ENCODE measurements at places on chromosomes 13 and 19.
A peak's percentile ranks its signal among the peaks of the same experiment; 100 is the strongest.

- DNase-seq: no peak
These were observed 774.1 kb downstream of the LIG4 start for GRCh38 chr13:107441279-107441678.

DNA sequence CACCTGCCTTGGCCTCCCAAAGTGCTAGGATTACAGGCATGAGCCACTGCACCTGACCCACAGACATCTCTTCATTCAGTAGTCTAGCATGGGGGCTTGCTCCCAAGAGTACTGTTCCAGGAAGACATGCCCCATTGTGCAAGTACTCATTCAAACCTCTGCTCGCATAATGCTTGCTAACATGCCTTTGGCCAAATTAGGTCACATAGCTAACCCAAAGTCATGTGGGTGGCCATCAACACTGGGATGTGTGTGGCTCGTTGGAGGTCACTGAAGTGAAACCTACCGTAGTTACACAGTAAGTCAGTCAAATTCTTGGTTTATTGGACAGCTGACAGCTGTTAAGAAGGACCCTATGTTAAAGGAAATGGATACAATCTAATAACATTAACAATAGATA is 20.3 kb downstream of the RFXAP start:
- no peak for DNase-seq

DNA sequence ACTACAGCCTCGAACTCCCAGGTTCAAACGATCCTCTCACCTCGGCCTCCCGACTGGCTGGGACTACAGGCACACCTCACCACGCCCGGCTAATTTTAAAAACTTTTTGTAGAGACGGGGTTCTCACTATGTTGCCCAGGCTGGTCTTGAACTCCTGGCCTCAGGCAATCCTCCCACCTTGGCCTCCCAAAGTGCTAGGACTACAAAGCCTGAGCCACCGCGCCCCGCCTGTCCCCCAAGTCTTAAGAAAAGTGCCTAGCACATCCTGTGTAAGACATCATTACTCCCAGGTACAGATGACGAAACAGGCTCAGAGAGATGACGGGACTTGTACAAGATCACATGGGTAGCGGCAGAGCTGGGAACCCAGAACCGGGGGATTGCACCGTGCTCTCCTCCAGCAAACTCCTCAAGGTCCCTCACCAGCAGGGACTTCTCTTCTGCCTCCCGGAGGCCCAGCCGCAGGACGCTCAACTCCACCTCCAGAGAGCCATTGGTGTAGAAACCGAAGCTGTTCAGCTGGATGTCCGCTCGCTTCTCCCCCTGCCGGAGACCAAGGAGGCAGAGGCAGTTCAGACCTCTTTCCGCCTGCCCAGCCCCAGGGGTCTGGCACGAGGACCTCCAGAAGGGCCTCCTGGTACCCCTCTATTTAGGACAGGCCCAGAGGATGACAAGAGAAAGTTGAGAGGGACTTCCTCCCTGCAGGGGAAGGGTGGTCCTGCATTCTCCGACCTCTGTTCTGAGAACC is 1.0 kb downstream of the GPR108 start:
- DNase-seq: peak; percentile 70

DNA sequence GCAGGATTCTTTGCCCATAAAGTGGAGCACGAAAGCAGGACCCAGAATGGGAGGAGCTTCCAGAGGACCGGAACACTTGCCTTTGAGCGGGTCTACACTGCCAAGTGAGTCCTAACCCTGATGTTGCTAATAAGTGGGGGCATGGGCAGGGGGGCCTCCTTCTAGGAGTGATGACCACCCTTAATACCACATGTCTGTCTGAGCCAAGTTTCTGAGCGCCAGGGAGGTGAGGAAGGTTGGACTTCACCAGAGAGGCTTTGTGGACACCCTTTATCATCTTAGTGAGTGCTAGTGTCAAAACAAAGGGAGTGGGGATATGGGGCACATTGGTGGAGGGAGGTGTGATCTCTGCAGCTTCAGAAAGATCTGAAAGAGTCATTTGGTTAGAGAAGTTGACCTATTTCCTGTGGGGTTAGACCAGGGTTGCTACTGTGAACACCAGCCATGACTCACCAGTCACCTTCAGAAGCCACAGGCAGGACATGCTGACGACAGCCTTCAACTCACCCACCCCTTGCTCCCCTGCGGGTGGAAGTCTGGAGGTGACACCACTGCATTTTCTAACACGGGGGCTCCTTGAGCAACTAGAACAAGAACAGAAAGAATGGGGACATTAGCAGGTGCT is 8.8 kb downstream of the ALOX5AP start:
- peak; percentile 85 for DNase-seq

- peak; percentile 2 for DNase-seq
These were observed 236.0 kb downstream of the PCDH9 start for GRCh38 chr13:66994097-66994496.

- DNase-seq: no peak
These were observed 33.9 kb upstream of the FAM216B start for GRCh38 chr13:42747399-42747873.

GRCh38 chr13:97659602-97660001 is 225.6 kb downstream of the RAP2A start:
- DNase-seq: no peak

GRCh38 chr13:113357529-113357928 is 6.4 kb downstream of the GRTP1 start:
- DNase-seq: no peak

- no peak for DNase-seq
These were observed 74.8 kb upstream of the XPO4 start for GRCh38 chr13:20977394-20977793.

DNA sequence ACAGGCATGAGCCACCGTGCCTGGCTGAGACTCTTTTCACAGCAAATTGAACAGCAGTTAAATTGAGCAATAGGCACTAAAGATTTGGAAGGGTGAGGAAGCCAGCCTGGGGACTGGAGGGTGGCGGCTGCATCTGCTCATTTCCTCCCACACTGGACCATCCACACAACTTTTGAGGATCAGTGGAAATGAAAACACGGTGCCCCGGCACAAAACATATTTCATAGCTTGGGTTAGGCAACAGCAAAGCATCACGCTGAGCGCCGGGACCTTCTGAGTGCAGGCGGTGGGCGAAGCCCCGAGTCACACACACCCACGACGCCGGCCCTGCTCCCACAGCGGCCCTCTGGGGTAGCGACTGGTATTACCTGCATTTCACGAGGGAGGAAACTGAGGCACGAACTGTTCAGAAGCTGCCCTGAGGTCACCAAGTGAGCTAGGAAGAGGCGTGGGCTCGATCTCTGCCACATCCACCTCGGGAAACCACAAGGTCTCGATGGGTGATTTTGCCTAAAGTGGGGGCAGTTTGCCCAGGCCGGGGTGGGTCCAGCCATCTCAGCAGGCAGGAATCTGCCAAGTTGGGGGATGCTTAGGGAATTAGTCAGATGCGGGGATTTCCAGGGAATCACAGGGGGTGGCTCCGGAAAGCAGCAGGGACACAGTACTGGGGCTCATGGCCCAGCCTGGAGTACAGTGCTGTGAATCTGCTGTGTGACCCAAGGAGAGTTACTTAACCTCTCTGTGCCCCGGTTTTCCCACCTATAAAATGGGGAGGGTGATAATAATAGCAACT is 3.5 kb upstream of the SBNO2 start:
- no peak for DNase-seq

DNA sequence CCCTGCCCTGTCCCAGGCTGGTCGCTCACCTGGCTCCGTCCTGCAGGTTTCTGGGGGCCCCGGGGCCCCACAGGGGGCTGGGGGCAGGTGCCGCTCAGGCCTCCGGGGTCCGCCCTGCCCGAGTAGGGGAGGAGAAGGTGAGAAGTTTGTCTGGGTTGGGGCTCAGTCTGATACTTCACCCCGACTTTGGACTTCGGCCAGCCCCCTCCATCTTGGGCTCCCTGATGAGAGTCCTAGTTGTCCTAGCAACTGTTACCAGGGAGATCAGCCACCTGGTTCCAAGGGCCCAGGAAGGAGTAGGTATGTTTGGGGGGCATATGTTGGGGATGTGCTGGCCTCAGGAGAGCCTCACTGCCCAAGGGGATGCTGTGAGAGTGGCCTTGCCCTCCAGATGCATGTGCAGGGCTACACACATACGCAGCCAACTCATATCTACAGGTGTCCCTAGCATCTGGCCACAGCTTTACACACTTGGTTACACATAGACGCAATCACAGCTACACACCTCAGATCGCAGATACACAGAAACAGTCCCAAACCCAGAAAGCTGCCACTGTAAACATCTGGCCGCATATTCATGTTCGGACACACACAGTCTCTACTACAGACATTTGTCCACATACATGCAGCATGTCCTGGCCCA is 3.4 kb downstream of the NUMBL start:
- no peak for DNase-seq

DNA sequence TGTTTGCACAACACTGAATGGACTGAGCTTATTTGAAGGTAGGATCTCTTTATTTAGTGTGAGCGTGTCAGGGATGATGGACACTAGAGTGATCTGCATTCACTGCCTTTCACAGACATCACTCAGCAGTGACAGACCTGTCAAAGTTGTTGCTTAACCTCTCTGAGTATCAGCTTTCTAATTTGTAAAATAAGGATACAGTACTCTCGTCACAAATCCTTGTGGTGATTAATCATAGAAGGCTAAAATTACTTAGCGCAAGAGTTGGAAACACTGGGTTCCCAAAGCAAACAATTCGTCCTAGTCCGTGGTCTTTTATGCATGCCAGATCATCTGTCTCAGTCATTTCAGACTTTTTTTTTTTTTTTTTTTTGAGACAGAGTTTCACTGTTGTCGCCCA is 16.6 kb downstream of the CARD8 start:
- DNase-seq: no peak

- DNase-seq: no peak
These were observed 178.3 kb upstream of the RFC3 start for GRCh38 chr13:33639626-33640080.

- no peak for DNase-seq
These were observed 22.6 kb downstream of the ZBTB7A start for GRCh38 chr19:4043966-4044715.

- no peak for DNase-seq
These were observed at the start of gene SIGLECL1 for GRCh38 chr19:51250786-51251467. Gene SIGLECL1 (plus strand): TSS chr19:51251080. CDS start chr19:51264073, 12,993 bp downstream.

DNA sequence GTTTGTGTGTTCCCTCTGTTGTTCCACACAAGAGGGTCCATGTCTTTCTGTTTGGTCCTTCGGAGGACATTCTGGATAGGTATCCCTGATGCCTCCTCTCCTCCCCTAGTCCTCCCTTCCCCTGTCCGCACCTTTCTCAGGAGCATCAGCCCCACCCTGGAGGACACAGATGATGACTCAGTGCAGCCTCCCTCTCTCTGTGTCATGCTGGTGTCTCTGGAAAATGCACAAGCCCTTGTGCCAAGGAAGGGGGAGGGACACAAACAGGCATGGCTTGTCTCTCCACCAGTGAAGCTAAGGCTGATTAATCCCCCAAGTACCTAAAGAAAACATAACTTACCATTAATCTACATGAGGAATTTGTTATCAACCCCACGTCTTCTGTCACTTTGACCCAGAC is 16.2 kb upstream of the TNFRSF19 start:
- no peak for DNase-seq

GRCh38 chr19:3253270-3253669 is 28.8 kb downstream of the CELF5 start:
- no peak for DNase-seq

DNA sequence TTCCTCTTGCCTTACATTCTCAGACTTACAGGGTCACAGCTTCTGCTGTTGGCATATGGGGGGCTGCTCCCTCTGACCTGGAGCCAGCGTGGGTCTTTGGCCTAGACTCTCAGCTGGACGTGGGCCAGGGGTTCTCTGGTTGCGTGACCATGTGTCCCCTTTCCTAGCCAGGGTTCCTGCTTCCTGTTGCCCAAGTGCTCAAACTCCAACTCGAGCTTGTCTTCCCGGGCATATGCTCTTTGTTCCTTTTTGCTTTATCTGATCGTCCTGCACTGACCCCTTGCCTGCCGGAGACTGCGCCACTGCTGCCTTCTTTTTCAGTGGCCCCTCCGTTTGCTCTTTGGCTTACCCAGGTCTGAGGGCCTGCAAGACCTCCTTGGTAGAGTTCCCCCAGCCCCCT is 25.3 kb upstream of the GPR183 start:
- DNase-seq: no peak

- DNase-seq: no peak
These were observed 186.4 kb downstream of the KLF5 start for GRCh38 chr13:73245246-73245645.

- no peak for DNase-seq
These were observed 161.7 kb downstream of the FGF14 start for GRCh38 chr13:102240110-102240509.
